ENCODE measurements at places on chromosomes 1 and 21.

DNA sequence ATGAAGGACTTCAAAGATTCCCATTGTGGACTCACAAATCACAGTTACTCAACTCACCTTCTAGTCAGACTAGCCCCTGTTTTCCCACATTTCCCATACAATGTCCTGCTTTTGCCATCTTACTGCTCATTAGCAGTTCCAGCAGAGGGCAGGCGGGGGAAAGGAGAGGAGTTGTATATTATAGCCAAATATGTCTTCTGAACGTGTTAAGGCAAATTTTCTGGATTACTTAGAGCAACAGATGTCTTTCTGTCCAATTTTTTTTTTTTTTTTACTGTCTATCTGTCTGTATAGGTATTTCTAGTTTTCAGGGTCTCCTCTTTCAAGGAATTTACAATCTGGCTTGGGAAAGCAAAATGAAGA, 29.9 kb upstream of the DDAH1 start:
- no peak for DNase-seq

DNA sequence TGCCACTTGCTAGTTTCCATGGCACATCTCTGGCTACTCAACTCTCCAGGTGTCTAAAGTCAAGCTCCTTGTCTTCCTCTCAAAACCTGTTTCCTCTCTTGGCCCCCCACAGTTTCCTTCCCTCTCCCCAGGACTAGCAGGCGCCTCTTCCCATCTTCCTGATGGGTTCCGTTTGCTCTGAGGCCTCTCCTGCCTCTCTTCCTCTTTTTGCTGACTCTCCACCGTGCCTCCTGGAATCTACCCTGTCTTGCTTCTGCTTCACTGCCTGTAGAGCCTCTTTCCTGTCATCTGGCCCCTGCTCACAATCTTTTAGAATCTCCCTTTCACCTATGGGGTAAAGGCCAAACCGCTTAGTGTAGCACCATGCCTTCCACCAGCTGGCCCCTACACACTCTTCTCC, 21.8 kb upstream of the LHX4 start:
- no peak for DNase-seq

GRCh38 chr1:231016234-231016633, 23.8 kb downstream of the FAM89A start:
- DNase-seq = no peak

GRCh38 chr1:167145965-167146364, 52.1 kb downstream of the STYXL2 start:
- DNase-seq = no peak

DNA sequence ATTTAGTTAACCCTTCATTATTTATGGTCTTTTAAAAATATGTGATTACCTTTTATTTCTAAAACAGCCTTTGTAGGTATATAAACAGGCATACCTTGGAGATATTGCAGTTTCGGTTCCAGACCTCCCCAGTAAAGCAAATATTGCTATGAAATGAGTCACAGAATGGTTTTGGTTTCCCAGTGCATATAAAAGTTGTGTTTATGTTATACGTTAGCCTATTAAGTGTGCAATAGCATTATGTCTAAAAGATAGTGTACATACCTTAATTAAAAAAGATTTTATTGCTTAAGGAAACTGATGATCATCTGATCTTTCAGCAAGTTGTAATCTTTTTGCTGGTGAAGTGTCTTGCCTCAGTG, 44.1 kb downstream of the XCL2 start:
- no peak for DNase-seq

DNA sequence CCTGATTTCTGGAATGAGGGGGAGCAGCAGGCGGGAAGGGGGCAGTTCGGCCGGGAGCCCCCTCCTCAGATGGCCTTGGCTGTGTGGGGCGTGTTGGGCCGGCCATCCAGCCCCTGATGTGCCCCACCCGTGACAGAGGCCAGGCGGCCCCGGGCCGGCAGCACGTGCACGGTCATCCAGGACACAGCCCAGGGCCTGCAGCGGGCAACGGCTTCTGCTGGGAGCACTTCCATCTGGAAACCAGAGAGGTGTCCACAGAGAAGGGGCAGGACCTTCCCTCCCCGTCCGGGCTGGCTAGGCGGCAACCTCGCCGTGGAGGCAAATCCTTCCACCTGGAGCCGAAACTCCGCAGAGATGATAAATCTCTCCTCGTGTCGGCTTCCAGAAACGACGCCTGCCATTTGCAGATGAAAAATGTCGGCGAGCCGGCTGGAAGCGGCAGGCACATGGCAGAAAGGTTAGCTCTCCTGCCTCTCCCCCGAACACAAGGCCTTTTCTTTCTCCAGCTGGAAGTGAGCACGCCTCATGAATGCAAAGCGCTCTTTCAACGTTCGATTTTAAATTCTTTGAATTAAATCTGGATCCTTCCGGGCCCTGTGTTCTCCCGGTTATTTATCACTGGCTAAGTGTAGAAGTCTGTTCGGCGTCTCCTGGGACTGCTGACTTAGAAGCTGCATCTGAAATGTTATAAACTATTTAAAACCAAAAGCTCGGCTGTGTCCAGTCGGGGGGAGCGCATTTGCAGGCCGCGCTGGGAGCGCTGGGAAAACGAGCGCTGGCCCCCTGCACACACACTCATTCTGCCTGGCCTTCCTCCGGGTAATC, 9.4 kb upstream of the ACTRT2 start:
- no peak for DNase-seq

DNA sequence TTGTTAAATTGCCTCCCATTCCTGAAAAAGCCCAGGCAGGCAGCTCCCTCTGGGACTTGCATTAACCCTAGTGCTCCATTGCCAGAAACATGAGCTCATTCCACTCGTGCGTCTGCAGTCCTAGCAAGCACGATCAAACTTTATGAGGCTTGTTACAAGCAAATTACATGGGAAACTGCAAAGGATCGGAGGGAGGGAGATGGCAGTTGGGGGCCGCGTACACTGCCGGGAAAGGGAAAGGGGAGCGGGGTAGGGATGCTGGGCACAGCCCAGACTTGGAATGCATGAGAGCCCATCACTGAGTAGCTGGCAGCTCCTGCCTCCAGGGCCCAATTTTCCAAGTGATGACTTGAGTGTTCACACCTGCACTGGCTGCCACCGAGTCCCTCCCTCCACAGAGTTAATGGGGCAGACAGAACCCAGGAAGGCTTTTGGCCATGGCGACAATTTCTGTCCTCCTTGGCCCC, 169.9 kb downstream of the BRINP2 start:
- no peak for DNase-seq

DNA sequence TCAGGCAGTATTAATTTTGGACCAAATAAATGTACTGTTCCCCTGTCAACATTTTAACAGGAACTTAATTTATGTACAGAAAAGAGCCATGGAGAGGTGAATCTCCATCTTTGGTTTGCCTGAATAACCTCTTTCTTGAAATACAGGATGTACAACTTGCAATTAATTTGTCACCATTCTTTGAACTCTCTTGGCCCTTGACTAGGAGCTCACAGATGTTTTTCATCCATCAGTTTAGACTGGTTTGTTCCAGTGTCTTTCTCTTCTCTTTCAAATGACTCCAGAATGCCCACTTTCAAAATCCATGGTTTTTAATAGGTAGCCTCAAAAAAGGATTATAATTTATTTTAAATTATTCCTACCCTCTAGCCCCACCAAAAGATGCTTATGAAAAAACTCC, 5.0 kb downstream of the MAP3K7CL start:
- DNase-seq = no peak

DNA sequence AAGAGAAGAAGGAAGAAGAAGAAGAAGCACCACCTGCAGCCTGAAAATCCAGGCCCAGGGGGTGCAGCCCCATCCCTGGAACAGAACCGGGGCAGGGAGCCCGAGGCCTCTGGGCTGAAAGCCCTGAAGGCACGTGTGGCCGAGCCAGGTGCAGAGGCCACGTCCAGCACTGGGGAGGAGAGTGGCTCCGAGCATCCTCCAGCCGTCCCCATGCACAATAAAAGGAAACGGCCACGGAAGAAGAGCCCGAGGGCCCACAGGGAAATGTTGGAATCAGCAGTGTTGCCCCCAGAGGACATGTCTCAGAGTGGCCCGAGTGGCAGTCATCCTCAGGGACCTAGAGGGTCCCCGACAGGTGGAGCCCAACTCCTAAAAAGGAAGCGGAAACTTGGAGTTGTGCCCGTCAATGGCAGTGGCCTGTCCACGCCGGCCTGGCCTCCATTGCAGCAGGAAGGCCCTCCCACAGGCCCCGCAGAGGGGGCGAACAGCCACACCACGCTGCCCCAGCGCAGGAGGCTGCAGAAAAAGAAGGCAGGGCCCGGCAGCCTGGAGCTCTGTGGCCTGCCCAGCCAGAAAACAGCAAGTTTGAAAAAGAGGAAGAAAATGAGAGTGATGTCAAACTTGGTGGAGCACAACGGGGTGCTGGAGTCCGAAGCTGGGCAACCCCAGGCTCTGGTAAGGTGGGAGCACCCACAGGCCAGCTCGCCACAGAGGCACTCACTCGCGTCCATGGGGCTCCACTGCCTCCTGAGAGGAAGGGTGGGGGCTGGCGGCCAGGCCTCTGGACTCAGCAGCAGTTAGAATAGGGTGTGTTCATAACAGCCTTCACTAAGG, 28.4 kb downstream of the RRP1B start:
- DNase-seq = no peak

- no peak for DNase-seq
Measured at GRCh38 chr21:31022306-31022705, 16.0 kb downstream of the KRTAP19-8 start.

GRCh38 chr1:221016751-221017150, 137.5 kb downstream of the HLX start:
- DNase-seq = no peak

- no peak for DNase-seq
Measured at GRCh38 chr1:198858033-198858432, 219.2 kb downstream of the PTPRC start.

- DNase-seq = no peak
Measured at GRCh38 chr1:81408419-81408818, 392.3 kb upstream of the ADGRL2 start.

DNA sequence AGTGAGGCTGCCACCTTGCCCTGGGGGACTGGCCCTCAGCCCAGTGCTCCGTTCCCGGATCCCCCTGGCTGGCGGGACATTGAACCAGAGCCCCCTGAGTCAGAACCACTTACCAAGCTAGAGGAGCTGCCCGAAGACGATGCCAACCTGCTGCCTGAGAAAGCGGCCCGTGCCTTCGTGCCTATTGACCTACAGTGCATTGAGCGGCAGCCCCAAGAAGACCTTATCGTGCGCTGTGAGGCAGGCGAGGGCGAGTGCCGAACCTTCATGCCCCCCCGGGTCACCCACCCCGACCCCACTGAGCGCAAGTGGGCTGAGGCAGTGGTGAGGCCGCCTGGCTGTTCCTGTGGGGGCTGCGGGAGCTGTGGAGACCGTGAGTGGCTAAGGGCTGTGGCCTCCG, 1.3 kb downstream of the TMEM79 start:
- DNase-seq = no peak

- peak; percentile 67 for DNase-seq
Measured at GRCh38 chr1:244918421-244919319, 54.3 kb upstream of the HNRNPU start.

DNA sequence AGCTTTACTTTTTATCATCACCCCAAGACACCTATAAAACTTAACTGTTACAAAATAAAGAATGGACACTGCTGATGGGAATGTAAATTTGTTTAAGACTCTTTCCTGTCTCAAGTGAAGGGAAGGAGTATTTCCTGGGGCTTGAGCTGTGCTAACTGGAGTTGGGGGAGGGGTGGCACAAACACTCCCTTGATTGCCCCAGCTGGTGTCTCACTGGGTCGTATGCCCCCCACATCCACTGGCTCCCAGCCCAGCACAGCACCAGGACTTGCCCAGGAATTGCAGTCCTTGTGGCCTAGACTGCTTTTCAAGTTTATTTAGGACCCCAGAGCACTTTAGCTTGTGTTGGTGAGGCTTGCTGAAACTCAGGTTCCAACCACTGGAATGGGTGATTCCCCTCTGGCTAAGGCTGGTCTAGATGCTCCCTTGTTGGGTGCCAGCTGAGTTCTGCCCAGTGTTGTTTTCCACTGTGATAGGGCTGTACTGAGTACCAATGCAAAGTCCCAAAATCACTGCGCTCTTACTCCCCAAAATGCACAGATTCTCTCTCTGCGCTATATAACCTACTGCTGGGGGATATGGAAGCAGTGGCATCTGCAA, 49.1 kb upstream of the DR1 start:
- DNase-seq = no peak

DNA sequence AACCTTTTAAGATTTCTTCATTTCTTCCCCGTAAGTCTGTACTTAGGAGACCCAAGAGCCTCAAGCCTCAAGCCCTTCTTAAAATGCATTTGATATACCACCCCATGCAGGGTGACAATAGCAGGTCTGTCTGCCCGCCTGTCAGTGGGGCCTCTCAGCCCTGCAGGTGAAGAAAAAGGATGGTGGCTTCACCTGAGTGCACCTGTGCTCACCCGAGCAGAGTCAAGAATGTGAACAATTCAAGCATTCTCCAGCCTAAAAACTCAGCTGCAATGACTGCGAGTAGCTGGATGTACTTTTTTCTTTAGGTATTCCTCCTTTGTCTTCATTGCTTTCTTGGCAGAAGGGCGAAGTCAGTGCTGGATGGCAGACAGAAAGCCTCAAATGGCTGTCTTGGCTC, 203.3 kb downstream of the LMX1A start:
- no peak for DNase-seq

- no peak for DNase-seq
Measured at GRCh38 chr1:118815909-118816308, 172.2 kb downstream of the TBX15 start.

- DNase-seq = no peak
Measured at GRCh38 chr1:168468042-168468809, 75.6 kb downstream of the XCL2 start.

DNA sequence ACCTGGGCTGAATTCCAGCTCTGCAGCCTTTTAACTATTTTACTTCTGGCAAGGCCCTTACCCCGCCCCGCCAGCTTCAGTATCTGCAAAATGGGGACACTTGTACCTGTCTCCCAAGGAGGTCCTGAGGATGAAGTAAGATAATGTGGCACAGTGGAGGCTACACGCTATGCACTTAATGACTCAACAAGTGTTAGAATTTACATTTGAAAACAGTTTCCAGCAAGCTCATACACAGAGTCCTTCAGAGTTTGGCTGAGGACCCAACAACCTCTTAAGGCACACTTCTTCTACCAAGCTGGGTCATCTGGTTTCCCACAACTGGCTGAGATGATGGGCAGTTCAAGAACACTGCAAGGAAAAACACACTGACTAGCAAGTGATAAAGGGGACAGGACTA, 30.2 kb upstream of the SLC22A15 start:
- no peak for DNase-seq

DNA sequence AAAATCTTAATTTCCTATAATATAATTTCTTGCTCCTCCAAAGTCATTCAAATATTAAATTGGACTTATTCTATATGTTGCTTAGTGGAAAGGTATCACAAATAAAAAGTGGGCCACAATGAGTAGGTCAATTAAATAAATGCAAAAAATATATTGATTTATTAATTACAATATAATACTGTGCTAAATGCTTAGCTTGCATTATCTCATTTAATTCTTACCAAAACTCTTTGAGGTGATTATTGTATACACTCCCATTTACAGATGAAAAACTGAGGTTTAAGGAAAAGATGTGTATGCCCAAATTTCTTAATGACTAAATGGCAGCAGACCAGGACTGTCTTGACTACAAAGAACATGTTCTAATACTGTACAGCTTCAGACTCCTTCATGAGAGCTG, 325.3 kb upstream of the SGIP1 start:
- no peak for DNase-seq
